ENCODE measurements at places on chromosomes 2 and 18. TPM values are rescaled to one million over a fixed set of nuclear protein-coding genes. Genes with fewer than 3 reads are reported as not detected.
A peak's percentile ranks its signal among the peaks of the same experiment; 100 is the strongest.

GRCh38 chr2:628651-629050 is 48.6 kb downstream of the TMEM18 start:
- H3K27ac ChIP-seq: no peak overlapping the region
- no peaks in the 10 kb centered on the region for H3K27me3 ChIP-seq
- H3K4me1 ChIP-seq: no peaks in the 10 kb centered on the region
- DNase-seq: no peak
- H3K4me3 ChIP-seq: no peak overlapping the region
- no peaks in the 10 kb centered on the region for H3K36me3 ChIP-seq

GRCh38 chr2:135798762-135799161 is 38.2 kb downstream of the LCT start:
- H3K27me3 ChIP-seq: no peaks in the 10 kb centered on the region
- H3K4me1 ChIP-seq: peaks cover 10% of the 10 kb centered on the region
- no peak overlapping the region for H3K4me3 ChIP-seq
- H3K36me3 ChIP-seq: no peaks in the 10 kb centered on the region
- no peak for DNase-seq

GRCh38 chr2:144183727-144184126 is 336.2 kb downstream of the ZEB2 start:
- DNase-seq: peak; percentile 61
- no peak overlapping the region for H3K4me3 ChIP-seq
- no peaks in the 10 kb centered on the region for H3K36me3 ChIP-seq
- no peaks in the 10 kb centered on the region for H3K27me3 ChIP-seq
- peaks cover 4% of the 10 kb centered on the region for H3K4me1 ChIP-seq
- H3K27ac ChIP-seq: no peak overlapping the region

DNA sequence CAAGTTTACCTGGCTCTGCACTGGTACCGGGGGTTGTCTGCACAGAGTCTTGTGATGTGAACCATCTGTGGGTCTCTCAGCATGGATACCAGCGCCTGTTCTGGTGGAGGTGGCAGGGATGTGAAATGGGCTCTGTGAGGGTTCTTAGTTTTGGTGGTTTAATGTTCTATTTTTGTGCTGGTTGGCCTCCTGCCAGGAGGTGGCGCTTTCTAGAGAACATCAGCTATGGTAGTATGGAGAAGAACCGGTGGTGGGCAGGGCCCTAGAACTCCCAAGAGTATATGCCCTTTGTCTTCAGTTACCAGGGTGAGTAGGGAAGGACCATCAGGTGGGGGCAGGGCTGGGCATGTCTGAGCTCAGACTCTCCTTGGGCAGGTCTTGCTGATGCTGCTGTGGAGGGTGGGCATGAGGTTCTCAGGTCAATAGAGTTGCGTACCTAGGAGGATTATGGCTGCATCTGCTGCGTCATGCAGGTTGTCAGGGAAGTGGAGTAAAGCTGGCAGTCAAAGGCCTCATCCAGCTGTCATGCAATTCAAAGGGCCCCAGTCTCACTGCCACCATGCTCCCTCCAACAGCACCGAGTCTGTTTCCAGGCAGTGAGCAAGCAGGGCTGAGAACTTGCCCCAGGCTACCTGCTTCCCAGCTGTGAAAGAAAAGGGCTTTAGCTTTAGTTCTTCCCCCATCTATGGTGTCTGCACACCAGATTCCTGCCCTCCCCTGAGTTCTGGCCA is 278.0 kb downstream of the METTL4 start:
- no peak for DNase-seq
- no peaks in the 10 kb centered on the region for H3K4me1 ChIP-seq
- no peaks in the 10 kb centered on the region for H3K27me3 ChIP-seq
- H3K4me3 ChIP-seq: no peak overlapping the region

DNA sequence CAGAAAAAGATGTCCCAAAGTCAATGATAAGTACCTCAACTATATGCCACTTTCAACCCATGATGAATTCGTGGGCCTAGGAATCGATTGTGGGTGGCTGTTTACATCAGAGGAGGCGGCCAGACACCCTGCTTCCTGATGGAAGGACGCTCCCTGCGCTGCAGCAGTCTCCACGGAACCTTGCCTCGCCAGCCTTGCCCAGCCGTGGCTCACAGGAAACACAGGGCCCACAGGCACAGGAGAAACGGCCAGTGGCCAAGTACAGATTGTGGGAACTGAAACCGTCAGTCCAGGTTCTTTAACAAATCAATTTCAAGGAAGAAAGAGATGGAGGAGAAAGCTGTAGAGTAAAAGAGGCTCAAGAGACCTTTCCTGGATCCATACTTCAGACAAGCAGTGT is 101.5 kb upstream of the NFATC1 start:
- no peaks in the 10 kb centered on the region for H3K27me3 ChIP-seq
- H3K4me3 ChIP-seq: no peak overlapping the region
- no peak overlapping the region for H3K27ac ChIP-seq
- no peak for DNase-seq

DNA sequence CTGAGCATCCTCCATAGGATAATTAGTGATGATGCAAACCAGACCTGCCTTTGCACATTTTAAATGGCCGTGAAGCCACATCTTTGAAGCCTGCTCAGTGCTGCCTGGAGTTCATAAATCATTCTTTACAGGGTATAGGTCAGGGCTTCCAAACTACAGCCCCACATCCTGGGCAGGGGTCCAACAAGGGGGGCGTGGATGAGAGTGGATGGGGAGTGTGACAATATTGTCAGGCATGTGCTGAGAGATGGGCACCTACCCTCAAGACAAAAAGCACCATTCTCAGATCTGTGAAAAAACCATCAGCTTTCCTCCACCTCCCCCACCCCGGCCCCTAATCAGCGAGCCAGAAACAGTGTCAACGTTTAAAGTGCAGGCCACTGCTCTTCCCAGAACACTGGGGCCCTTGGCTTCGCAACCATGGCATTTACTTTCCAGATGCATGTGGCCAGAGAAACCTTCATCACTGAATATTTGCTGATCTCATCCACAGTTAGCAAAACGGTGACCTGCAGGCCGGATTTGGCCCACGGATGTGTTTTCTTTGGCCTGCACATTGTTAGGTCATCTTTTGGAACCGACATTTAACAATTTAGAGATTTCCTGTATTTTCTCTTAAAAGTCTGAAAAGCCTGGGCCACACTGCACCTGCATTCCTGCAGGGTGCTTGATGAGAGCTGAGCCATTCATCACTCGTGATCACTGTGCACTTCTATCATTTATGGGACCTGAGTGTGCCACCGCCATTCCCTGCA is 130.7 kb downstream of the ANKRD44 start:
- no peak for DNase-seq
- no peak overlapping the region for H3K27ac ChIP-seq
- H3K4me1 ChIP-seq: no peaks in the 10 kb centered on the region
- H3K36me3 ChIP-seq: peaks cover 1% of the 10 kb centered on the region
- H3K27me3 ChIP-seq: no peaks in the 10 kb centered on the region
- no peak overlapping the region for H3K4me3 ChIP-seq

DNA sequence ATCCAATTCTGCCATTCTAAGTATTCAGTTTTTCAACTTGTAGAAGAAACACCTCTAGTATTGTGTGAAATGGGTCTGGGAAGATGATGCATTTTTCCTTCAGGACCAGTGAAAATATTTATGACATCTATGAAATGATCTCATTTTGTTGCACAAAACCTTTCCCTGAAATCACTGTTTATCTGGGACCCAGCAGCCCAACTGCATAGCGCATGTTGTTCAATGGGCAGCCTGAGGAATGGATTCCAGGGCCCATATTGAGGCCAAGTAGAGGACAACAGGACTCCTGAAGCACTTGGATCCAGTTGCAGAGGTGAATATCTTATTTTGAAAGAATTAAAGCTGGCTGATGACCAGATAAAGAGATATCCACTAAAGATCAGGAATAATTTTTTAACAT is 7.3 kb downstream of the RBMS1 start:
- no peak for DNase-seq
- no peak overlapping the region for H3K4me3 ChIP-seq
- no peaks in the 10 kb centered on the region for H3K27me3 ChIP-seq
- H3K36me3 ChIP-seq: no peaks in the 10 kb centered on the region
- H3K4me1 ChIP-seq: no peaks in the 10 kb centered on the region

GRCh38 chr2:10390369-10390801 is 57.7 kb downstream of the ODC1 start:
- H3K4me1 ChIP-seq: no peaks in the 10 kb centered on the region
- H3K36me3 ChIP-seq: no peaks in the 10 kb centered on the region
- no peak overlapping the region for H3K27ac ChIP-seq

- no peak overlapping the region for H3K4me3 ChIP-seq
- DNase-seq: no peak
- no peaks in the 10 kb centered on the region for H3K4me1 ChIP-seq
Measured at GRCh38 chr2:13572466-13572865, 855.7 kb downstream of the TRIB2 start.

DNA sequence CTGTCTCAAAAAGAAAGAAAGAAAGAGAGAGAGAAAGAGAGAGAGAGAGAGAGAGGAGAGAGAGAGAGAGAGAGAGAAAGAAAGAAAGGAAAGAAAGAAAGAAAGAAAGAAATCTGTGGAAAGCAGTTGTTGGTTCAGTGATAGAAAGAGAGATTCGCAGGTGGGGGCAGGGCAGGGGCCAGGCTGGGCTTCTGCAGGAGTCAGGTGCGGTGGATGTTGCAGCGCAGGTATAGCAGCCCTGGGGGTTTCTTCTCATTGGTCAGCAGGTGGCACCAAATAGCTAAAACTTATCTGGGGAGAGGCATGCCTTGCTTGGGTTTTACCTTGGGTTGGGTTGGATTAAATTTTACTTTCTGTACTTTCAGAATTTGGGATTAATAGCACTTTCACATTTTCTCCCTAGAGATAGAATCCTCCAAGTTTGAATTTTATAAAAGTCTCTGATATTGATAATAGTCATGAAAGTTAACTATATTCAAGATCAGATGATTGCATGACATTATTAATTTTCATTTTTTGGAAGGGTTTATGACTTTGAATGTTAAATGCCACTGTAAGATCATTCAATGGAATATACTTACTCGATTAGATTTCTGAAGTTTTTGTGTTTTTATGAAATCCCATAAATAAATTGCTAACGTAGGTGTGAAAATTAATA is 66.6 kb downstream of the SPTBN1 start:
- no peak overlapping the region for H3K27ac ChIP-seq
- H3K27me3 ChIP-seq: no peaks in the 10 kb centered on the region
- no peaks in the 10 kb centered on the region for H3K36me3 ChIP-seq
- DNase-seq: peak; percentile 47
- peaks cover 15% of the 10 kb centered on the region for H3K4me1 ChIP-seq

GRCh38 chr2:71129902-71130151 is 202 bp downstream of the MCEE start:
- peaks cover 5% of the 10 kb centered on the region for H3K4me1 ChIP-seq
- DNase-seq: peak; percentile 17
- peak overlapping the region; percentile 93 for H3K4me3 ChIP-seq
- peaks cover 7% of the 10 kb centered on the region for H3K36me3 ChIP-seq

- no peaks in the 10 kb centered on the region for H3K27me3 ChIP-seq
- no peak overlapping the region for H3K4me3 ChIP-seq
- H3K4me1 ChIP-seq: peaks cover 3% of the 10 kb centered on the region
- no peak overlapping the region for H3K27ac ChIP-seq
- DNase-seq: no peak
Measured at GRCh38 chr2:30298302-30298701, 67.0 kb downstream of the LBH start.

- H3K27ac ChIP-seq: peak overlapping the region; percentile 88
- H3K36me3 ChIP-seq: no peaks in the 10 kb centered on the region
- H3K27me3 ChIP-seq: no peaks in the 10 kb centered on the region
- H3K4me1 ChIP-seq: peaks cover 9% of the 10 kb centered on the region
Measured at GRCh38 chr18:76495435-76496193, 572 bp upstream of the ZNF516 start.

DNA sequence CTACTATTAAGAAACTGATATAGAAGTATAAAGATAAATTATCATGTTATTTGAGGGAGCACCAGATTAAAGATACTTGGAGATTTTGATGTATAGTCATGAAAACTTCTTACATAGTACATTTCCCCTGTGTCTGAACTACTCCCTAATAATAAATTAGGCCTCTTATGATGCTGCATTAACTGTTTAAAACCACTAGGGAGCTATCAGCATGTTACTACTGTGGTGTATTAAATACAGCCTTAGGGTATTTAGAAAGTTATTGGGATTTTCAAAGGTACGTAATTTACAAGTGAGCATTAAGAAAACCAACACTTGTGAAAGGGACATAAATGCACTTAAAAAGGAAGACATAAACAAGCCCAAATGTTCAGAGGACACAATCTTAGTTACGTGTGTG is 714.0 kb downstream of the EPHA4 start:
- H3K4me1 ChIP-seq: no peaks in the 10 kb centered on the region
- no peak overlapping the region for H3K27ac ChIP-seq
- H3K27me3 ChIP-seq: no peaks in the 10 kb centered on the region
- H3K36me3 ChIP-seq: no peaks in the 10 kb centered on the region
- no peak overlapping the region for H3K4me3 ChIP-seq
- DNase-seq: no peak

- DNase-seq: no peak
- H3K4me3 ChIP-seq: no peak overlapping the region
- H3K27ac ChIP-seq: no peak overlapping the region
- peaks cover 17% of the 10 kb centered on the region for H3K4me1 ChIP-seq
Measured at GRCh38 chr18:26429535-26430226, 118.7 kb downstream of the KCTD1 start.

DNA sequence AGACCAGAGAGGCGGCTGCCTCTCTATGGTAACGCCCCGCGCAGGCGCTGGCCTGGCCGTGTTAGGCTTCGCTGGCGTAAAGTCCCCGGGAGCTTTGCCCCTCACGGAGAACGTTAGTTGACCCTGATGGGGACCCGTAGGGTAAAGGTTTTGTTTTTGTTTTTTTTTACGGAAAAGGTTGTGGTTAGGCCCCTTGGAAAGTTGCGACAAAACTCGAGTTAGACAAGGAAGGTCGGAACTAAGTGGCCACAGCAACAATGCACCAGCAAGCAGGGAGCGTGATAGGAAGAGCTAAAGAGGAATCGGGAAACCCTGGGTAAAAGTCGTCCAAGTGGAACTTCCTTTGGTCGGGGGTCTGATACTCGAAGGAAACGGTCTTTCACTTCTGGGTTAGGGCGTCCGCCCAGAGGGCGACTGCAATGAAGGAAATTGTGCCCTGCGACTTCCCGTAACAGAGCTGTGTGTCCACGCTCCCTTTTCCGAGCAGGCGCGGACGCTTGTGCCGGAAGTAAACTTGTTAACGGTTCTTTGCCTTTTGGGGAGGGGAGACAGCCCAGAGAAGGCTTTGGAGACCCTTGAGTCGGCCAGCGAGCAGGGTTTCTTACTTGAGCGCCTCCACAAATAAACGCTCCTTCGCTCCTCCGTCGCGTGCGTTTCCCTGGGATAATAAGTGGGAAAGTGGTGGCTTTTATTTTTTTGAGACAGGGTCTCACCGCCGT is 493 bp upstream of the CLASP1 start:
- H3K36me3 ChIP-seq: no peaks in the 10 kb centered on the region
- H3K27ac ChIP-seq: peak overlapping the region; percentile 95
- H3K4me1 ChIP-seq: no peaks in the 10 kb centered on the region
- H3K27me3 ChIP-seq: no peaks in the 10 kb centered on the region
- peak; percentile 89 for DNase-seq

- no peak for DNase-seq
- H3K36me3 ChIP-seq: no peaks in the 10 kb centered on the region
- H3K4me1 ChIP-seq: no peaks in the 10 kb centered on the region
- H3K27ac ChIP-seq: no peak overlapping the region
- no peak overlapping the region for H3K4me3 ChIP-seq
Measured at GRCh38 chr2:118423776-118424175, 335.5 kb downstream of the INSIG2 start.

Gene GCG
- 0.29 TPM for total RNA-seq

Gene RAB12
- total RNA-seq: 13.5 TPM

Gene TXNDC2
- not detected for total RNA-seq

Gene DLX1
- not detected for total RNA-seq

Gene LOXL3
- total RNA-seq: 29.0 TPM

Gene LYPD1
- not detected for total RNA-seq

Gene LONRF2
- 0.03 TPM for total RNA-seq

Gene ZNF532
- total RNA-seq: 1.9 TPM

Data from GM12878 (cell line).